ENCODE measurements at places on chromosomes 4 and X.
A peak's percentile ranks its signal among the peaks of the same experiment; 100 is the strongest.

DNA sequence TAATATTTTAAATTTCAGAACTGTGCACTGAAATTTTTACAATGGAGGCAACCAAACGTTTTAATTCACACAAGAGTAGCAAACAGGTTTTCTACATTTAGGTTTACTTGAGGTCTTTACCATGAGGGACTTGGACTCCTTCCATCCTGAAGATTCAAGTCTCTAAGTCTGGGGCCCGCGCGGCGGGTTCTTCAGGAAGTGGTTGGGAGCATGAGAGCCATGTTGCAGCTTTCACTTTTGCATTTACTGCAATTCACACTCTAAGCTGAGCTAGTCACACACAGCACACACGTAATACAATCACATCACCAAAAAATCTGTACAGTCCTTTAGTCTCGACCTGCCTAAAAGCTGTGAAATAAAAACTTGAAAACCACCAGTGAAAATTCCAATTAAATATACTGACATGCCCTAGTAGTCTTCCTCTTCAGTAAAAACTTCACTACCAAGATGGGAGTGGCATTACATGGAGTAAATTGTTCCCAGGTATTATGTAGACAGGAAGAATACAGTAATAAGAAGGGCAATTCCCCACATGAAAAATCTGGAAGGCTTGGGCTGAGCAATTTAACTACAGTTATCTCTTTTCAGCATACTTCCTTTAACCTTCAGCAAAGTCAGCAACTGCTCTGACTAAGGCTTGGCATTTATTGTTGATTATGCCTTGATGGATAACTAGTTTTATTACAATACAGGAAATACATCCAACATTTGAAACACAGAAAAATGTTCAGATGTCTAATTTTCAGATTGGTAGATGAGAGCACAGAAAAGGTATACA, 571.1 kb upstream of the DIPK2B start:
- peak; percentile 58 for DNase-seq

- no peak for DNase-seq
Measured at GRCh38 chrX:41732260-41732659, 8.3 kb downstream of the GPR82 start.

GRCh38 chrX:147738265-147738664, 173.5 kb upstream of the FMR1 start:
- no peak for DNase-seq

- DNase-seq = peak; percentile 62
Measured at GRCh38 chr4:77465271-77465670, 140.3 kb upstream of the CXCL13 start.

DNA sequence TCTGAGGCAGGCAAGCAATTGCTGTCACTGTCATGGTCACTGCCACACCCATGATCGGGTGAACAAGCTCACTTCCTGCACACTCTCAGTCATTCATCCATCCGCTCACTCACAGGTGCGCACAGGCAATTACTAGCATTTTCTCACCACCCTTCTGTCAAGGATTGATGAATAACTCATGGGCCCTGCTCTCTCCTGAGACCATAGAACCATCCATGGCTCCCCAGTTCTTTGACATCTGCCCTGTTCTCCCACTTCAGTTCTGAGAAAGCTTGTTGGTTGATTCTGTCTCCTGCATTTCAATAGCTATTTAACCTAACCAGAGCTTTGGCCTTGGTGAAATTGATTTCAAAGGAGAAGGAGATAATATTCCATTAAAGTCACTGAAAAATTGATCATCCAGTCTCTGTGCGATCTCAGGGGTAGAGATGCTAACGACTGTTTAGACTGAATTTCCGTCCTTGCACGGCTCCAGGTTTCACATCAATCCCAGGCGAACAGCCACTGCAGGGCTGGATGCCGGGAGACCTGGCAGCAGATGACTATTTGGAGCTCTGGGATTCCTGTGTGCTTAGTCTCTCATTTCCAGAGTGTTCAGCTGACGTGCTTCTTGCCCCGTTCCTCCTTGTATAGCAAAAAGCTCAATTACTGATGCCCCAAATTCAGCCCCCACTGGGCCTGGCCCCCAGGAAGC, 36.9 kb upstream of the ADRA2C start:
- DNase-seq = peak; percentile 39

DNA sequence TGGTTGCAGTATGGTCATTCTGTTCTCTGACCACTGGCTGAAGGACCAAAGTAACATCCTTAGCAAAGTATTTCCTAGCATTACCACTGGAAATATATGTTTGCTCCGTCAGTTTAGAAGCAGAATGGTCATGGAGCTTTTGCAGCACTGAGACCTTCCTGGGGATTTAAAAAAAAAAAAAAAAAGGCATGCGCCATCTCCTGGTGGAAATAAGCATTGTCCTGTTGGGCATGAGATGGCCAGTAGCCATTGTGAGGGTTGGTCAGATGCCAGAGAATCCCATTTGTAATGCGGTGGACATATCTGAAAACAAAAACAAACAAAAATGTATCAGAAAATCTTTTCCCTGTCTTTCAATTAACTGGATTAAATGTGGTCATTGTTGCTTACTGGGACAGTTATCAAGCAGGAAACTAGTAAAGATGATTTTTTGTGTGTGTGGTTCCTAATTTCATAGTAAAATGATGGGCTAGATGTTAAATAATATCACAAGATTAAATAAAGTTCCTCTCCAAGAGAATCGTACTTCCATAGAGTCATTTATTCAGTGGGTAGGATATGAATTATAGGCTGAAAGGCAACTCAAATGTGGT, 139.6 kb downstream of the SOWAHB start:
- no peak for DNase-seq

GRCh38 chr4:161581262-161582230, 582.3 kb downstream of the FSTL5 start:
- no peak for DNase-seq

- DNase-seq = peak; percentile 3
Measured at GRCh38 chr4:106707776-106708463, 328.2 kb downstream of the DKK2 start.

- DNase-seq = no peak
Measured at GRCh38 chr4:74428276-74428675, 16.7 kb upstream of the AREG start.

DNA sequence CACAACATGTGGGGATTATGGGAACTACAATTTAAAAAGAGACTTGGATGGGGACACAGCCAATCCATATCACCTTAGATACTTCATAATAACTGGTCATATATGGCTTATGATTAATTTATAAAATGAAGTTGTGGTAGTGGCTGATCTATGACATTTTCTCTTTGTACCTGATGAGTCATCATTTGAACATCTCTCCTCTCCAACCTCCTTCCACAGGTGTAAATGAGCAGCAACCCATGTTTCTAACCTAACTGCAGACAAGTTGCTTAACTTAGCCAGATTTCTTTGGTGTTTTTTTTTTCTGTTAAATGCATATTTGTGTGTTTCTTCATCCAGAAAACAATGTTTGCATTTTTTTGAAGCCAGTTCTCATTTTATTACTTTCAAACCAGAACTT, 42.6 kb downstream of the SPANXA2 start:
- no peak for DNase-seq

DNA sequence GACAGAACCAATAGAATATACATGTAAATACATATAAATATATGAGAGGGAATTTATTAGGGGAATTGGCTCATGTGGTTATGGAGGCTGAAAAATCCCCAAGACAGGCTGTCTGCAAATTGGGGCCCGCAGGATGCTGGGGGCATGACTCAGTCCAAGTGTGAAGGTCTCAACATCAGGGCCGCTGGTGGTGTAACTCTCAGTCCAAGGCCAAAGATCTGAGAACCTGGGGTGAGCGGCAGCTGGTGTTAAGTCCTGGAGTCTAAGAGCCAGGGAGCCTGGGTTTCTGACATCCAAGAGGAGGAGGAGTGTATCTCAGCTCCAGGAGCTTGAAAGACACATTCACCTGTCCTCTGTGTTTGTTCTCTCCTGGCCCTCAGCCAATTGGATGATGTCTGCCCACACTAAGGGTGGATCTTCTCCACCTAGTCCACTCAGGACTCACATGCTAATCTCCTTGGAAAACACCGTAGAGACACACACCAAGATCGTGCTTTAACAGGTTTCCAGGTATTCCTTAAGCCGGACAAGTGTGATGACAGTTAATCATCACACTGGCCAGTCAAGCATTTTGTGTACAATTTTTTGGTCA, 28.9 kb downstream of the TIGD2 start:
- no peak for DNase-seq

DNA sequence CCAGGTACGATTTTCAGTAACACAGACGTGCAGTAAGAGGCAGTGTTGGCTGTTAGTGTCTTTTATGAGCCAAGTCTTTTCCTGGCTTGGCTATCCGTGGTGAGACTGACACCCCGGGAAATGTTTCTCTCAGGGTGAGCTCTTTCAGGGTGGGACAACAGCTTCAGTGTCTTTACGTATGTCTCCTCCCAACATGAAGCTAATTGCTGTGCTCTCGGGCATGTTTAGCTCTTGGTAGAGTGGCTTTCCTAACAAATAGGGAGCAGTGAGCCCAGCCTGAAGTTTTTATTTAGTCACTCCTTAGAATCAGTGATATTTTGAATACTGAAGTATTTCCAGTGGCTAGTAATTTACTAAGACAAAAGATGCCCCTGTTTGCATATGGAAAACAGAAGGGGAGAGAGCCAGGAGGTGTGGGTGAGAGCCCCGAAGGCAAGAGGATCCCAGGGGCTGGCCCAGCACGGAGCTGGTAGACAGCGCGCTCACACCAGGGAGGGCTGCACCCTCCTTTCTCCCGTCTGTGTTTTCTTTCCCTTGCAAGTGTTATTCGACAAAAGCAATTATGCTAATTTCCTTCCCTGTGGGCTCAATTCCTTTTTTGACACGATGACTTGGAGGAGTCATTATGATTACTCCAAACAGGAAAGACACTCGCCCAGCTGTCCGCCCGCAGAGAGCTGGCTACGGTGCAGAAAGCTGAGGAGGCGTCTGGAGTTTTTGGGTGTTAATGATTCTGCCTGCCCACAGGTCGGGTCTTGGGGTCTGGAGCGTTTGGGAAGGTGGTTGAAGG, 47.7 kb downstream of the PDGFRA start:
- DNase-seq = no peak

DNA sequence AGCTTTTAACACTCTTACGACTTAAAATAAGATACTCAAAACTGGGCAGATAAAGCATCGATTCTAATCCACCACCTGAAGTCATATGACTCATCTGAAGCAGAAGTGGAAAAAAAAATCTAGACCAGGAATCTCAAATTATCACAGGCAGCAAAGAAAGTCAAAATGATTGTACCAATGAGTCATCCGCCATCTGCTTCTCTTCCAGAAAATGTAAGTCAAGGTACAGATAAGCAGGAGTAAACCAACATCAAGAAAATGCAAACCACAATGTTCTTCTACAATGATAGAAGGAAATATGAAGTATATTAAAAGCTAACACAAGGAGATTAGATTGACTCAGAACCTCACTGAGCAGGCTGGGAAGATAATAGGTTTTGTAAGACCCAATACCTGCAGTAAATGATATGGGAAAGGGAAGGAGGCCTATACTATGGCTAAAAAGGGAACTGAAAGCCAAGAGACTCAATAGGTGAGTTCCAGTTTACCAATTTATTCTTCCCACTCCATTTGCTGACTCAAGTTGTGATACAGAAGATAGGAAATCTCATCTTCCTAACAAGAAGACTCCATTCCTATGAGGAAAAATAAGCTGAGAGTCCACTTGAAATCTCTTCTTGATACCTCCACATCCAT, 88.4 kb upstream of the TET2 start:
- DNase-seq = no peak

GRCh38 chr4:38896940-38897339, 29.3 kb downstream of the FAM114A1 start:
- DNase-seq = no peak

GRCh38 chr4:31126881-31127398, 406.8 kb downstream of the PCDH7 start:
- DNase-seq = no peak

- no peak for DNase-seq
Measured at GRCh38 chr4:25966171-25966570, 52.2 kb downstream of the SMIM20 start.

DNA sequence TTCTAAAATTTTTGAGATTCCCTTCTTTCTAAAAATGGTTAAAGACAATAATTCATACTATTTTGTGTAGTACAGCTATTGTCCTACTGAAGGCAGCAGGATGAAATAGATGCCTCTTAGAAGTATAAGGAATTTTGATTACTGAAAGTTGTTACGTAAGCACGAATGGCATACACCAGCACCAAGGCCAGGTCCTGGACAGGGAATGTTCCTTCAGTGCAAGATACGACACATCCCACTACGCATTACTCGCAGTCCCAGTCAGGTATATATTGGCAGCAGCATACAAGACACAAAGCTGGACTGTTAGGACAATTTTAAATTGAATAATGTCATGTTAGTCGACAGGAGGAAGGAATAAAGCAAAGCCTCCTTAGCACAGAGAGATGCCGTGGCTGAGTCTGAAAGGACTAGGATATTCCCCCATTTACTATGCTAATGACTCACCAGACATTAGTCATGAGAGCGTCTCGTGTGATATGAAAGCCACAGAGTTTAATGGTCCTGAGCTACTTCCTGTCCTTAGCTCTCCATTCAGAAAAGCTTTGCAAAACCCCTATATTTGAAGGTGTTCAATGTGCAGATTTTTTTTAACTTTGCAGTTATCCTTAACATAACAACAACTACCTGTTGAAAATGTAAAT, 504.3 kb downstream of the FAM133A start:
- no peak for DNase-seq

GRCh38 chrX:147183161-147183560, 368.6 kb upstream of the CXorf51A start:
- no peak for DNase-seq

GRCh38 chr4:114116861-114117260, 137.4 kb upstream of the ARSJ start:
- DNase-seq = no peak

- DNase-seq = no peak
Measured at GRCh38 chr4:167232805-167233684, 1.2 kb downstream of the SPOCK3 start.

GRCh38 chrX:38260231-38260630, 39.6 kb upstream of the SRPX start:
- DNase-seq = peak; percentile 12

- no peak for DNase-seq
Measured at GRCh38 chrX:120309873-120310705, 1.2 kb downstream of the TMEM255A start.

- no peak for DNase-seq
Measured at GRCh38 chrX:95760356-95760755, 924.3 kb upstream of the DIAPH2 start.

GRCh38 chr4:169061386-169061785, 51.3 kb upstream of the CBR4 start:
- no peak for DNase-seq

- no peak for DNase-seq
Measured at GRCh38 chr4:37914539-37914938, 23.7 kb downstream of the TBC1D1 start.

DNA sequence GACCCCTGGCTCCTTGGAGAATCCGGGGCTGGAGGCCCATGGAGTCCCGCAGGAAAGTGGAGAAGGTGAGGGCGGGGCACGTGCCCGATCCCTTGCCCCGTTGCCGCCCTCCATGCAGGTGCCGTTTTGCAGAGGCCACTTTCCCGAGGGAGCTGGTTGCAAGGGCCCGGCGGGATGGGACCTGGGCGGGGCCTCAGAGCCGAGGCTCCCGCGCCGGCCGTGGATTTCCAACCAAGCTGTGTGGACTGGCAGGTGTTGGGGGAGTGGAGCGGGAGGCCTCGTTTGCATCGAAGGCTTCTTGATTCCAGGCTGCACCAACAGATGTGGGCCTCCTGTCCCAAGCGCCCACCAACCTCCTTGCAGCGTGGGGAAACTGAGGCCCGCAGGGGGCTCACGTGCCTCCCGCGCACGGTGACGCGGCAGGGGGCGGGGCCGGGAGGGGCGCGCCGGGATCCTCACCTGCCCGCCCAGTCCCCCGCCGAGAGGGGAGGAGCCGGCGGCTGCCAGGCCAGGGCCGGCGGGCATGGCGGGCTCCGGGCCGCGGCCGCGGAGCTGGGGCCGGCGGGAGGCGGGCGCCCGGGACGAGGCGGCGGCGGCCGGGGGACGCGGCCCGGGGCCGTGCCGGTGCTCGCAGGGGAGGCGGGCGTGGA, 24.9 kb downstream of the SH3BP2 start:
- peak; percentile 84 for DNase-seq
